ENCODE measurements at places on chromosomes 12 and 14.

- peak; percentile 65 for DNase-seq
Observed at GRCh38 chr12:123043536-123044001, 63.1 kb downstream of the ARL6IP4 start.

DNA sequence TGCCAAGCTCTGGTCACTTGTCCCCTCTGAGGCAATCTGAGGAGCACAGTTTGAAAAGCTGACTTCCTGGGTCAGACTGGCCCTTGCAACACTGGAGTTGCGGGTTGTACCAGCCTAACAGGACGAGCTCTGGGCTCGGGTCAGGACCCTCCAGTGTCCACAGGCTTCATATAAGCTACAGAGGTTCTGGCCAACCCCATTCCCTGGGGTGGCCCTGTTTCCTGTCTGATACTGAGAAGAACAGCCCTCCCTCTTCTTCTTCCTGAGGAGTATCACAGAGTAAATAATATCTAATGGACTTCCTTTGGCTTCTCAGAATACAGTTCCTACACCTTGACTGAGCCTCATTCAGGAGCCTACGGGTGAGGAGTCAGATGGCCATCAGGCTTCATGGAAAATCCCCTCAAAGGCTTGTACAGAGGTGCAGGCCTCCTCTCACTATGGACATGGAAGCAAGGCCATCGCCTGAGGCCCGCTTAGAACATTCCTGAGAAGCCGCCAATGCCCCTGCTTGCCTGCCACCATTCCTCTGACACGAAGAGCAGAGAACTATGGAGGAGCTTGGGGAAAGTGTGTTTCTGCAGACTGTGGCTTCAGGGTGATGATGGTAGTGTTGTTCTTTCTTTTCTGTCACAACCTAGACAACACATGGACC is 28.5 kb upstream of the ANO2 start:
- DNase-seq, result no peak

DNA sequence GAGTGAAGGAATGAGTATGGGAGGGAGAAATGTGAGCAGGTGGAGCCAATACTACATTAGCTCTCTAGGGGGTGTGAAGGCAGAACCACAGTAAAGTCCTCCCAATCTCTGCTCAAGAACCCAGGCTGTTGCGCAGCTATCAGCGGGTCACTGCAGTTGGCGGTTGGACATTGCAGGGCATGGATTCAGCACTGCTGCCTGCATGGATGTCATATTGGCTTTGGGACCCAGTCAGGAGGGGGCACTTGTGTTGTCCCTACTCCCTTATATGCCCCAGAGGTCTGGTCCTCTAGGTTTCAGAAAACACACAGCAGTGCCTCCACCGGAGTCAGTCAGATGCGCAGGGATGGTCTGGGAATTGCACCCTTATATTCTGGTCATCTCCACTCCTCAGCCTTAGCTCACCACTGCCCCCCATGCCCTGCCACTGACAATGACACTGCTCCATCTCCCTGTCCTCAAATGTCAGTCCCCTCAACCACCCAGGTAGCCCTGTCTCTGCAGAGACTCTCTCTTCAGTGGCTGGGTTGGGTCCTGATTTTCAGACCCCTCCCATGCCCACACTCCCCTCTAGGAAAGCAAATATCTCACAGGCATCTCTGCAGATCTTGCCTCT is 9.6 kb downstream of the ZDHHC22 start:
- peak; percentile 6 for DNase-seq

DNA sequence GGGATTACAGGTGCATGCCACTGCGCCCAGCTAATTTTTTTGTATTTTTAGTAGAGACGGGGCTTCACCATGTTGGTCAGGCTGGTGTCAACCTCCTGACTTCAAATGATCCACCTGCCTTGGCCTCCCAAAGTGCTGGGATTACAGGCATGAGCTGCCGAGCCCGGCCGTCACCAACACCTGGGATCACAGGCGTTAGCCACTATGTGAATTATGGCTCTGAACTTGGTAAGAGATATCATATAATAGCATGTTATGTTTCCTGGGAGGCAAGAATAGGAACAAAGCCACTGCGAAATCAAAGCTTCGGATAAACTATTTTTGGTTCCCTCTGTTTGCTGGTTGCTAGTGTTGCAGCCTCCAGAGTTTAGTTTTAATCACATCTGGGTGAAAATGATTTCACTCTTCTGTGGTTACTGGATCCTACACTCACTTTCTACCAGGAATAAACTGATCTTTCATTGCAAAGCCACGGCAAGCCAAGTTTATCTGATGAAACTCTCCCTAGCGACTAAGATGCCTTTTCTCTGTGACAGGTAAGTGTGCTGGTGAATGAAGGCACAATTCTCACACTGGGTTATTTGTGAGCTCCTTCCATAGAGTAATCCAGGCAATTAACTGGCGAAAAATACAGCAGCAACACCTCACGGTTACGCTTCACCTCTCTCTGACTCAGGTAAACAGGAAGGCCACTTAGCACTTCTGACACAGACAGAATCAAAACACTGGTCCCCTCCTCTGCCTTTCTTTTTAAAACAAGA is 16.7 kb downstream of the SNRNP35 start:
- no peak for DNase-seq

- no peak for DNase-seq
Observed at GRCh38 chr12:56241424-56242303, 11.8 kb downstream of the SLC39A5 start.

- DNase-seq, result no peak
Observed at GRCh38 chr14:64387232-64387781, 846 bp upstream of the MTHFD1 start.

GRCh38 chr14:76537906-76538647 is 162.1 kb downstream of the ESRRB start:
- DNase-seq, result no peak

DNA sequence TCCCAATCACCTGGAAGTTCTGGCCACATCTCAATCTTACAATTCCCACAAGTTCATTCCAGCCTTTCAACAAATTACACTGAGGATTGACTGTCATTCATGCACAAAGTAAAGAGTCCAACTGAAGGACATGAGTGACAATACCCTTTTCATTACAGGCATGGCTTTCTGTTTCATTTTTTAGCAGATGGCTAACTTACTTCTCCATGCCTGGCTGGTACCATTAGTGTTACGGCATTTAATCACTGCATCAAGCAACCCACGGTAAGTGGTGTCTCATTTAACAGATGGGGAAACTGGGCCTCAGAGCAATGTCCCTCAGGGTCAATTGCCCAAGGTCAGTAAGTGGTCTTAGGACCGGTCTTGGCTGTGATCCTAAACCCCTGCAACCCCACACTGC is 114.4 kb downstream of the PRICKLE1 start:
- no peak for DNase-seq

- no peak for DNase-seq
Observed at GRCh38 chr12:124709722-124710687, 142.6 kb upstream of the NCOR2 start.

- no peak for DNase-seq
Observed at GRCh38 chr12:2383325-2384028, 330.7 kb downstream of the CACNA1C start.

GRCh38 chr14:21933681-21934080 is 260.1 kb upstream of the OR4E1 start:
- DNase-seq, result no peak

- no peak for DNase-seq
Observed at GRCh38 chr12:71594214-71594948, 69.3 kb downstream of the ZFC3H1 start.

- DNase-seq, result no peak
Observed at GRCh38 chr12:40152783-40153383, 47.0 kb upstream of the SLC2A13 start.

DNA sequence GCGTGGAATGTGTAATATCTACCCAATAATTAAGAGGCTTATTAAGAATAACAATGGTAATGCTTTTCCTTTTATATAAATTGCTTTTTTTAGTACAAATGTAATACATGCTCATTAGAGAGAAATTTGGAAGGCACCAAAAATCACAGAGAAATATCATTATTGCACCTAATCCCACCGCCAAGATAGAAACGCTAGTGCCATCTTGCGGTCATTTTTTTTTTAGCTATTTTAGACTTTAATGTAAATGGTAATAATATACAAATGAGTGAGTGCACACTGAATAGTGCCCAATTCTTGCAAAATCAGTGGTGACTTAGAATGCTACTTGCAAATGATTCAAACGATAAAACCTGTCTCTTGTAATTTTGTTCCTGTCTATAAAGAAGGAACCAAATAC is 576.8 kb upstream of the TMEM132C start:
- no peak for DNase-seq

- DNase-seq, result no peak
Observed at GRCh38 chr12:7934889-7935492, 996 bp downstream of the SLC2A3 start.

GRCh38 chr12:62191491-62192179 is 68.6 kb upstream of the USP15 start:
- peak; percentile 13 for DNase-seq

DNA sequence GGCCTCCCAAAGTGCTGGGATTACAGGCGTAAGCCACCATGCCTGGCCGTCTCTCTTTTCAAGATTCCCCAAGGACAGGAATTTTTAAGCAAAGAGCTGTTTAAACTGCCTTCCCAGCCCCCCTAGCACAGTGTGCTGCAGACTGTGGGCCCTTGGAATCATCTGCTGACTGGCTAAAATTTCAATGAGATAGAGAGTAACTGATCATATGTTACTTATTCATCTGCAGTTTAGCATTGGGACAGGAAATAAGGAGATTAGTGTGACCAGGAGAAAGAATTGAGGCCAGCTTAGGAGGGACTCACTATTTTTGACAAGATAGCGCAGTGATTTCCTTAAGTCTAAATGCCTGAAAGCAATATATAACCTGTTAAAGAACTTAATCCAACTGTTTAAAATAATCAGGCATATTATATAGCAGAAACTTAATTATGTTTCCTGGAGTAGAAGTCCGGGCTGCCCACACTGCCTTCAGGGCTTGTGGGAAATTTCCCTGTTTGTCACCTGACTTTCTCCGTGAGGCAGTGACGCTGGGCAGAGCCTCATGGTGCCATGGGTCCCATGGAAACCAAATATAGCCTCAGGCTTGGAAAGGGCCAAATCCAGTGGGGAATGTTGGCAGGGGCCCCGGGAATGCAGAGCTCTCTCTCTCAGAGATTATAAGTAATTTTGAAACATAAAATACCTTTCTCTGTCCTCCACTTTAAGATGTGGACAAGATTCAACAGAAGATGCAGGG is 22.8 kb upstream of the CEBPE start:
- DNase-seq, result no peak

Measured in GM13977 (cell line).